ENCODE measurements at places on chromosomes 16 and 17.

DNA sequence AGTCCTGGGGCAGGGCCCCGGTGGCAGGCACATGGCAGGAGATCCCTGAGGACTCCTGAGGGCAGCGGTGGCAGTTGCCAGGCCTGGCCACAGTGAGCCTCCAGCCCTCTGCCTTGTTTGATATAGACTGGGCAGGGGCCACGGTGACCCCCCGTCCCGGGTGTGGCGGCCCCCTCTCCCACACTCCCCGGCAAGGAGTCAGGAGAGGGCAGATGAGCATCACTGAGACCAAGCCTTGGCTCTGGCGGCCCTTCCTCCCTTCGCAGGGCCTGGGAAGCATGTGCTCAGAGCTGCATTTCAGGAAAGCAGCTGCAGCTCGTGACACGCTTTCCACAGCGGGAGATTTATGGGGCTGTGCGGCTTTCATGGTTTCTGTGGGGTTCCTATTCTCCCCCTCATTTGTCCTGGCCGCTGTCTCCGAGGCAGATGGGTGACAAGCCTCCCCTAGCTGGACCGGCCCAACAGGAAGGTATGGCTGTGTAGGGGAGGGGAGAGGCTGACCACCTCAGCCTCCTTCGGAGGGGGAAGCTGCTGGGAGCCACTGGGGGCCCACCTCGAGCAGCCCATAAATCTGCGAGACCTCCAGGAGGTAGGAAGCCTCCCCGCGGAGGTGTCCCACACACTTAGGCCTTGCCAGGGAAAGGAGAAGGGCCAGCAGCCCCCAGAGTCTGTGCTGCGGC is 211.4 kb downstream of the NTN1 start:
- peak; percentile 85 for DNase-seq

- DNase-seq, result peak; percentile 87
These were observed 1.2 kb downstream of the DYNLL2 start for GRCh38 chr17:58084317-58084981.

- peak; percentile 35 for DNase-seq
These were observed 5.6 kb downstream of the GLG1 start for GRCh38 chr16:74601126-74601871.

DNA sequence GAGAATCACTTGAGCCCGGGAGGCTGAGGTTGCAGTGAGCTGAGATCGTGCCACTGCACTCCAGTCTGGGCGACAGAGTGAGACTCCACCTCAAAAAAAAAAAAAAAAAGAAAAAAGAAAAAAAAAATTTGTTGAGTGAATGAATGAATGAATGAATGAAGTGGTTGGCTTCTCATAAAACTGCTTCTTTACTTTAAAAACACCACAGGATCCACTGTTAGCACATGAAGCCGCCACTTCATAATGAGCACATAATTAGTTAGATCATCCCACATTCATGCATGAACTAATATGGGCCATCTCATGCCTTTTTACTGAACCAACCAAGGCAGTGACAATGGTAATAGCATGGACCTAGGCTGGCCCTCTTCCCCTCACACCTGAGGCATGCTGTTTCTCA is 135.0 kb upstream of the XYLT1 start:
- no peak for DNase-seq

GRCh38 chr17:77824780-77825280 is 133.7 kb upstream of the TNRC6C start:
- DNase-seq, result no peak

DNA sequence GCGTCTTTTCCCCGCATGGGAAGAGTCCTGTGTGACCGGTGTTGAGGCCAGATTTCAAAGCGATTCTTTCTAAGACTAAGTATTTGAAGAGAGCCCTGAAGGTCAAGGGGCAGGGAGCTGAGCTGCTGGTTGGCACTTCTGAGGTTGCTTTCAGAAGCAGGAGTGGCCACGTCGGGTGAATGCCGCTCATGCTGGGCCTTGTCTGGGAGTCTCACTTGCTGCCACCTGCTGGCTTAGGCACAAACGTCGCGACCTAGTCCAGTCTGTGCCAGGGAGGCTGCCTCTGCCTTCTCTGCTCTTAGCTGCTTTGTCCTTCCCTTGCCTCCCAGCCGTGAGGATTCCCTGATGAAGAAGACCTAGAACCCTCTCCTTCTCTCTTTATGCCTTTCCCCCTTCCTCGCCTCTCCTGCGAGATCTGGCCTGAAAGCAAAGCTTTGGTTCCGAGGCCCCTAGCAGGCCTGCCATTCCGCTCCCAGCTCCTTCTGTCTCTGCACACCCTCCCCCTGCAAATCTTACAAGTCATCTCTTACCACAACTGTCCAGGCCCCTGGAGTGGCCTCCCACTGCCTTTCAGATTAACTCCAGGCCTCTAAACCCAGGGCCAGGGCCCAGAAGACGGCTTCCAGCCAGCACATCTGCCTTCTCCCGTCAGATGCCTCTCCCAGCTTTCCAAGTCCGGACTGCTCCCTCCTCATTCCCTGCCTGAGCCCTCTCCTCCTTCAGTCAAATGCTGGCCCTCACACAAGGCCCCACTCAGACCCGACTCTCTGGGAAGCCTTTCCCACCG is 11.4 kb downstream of the CTNS start:
- DNase-seq, result peak; percentile 76

GRCh38 chr17:27741971-27742575 is 58.3 kb downstream of the NOS2 start:
- DNase-seq, result no peak

GRCh38 chr16:57048095-57048494 is 44.3 kb upstream of the CPNE2 start:
- DNase-seq, result no peak

GRCh38 chr17:50311483-50311882 is 34.4 kb upstream of the XYLT2 start:
- no peak for DNase-seq

GRCh38 chr17:51046514-51047384 is 73.9 kb downstream of the SPAG9 start:
- DNase-seq, result peak; percentile 35

DNA sequence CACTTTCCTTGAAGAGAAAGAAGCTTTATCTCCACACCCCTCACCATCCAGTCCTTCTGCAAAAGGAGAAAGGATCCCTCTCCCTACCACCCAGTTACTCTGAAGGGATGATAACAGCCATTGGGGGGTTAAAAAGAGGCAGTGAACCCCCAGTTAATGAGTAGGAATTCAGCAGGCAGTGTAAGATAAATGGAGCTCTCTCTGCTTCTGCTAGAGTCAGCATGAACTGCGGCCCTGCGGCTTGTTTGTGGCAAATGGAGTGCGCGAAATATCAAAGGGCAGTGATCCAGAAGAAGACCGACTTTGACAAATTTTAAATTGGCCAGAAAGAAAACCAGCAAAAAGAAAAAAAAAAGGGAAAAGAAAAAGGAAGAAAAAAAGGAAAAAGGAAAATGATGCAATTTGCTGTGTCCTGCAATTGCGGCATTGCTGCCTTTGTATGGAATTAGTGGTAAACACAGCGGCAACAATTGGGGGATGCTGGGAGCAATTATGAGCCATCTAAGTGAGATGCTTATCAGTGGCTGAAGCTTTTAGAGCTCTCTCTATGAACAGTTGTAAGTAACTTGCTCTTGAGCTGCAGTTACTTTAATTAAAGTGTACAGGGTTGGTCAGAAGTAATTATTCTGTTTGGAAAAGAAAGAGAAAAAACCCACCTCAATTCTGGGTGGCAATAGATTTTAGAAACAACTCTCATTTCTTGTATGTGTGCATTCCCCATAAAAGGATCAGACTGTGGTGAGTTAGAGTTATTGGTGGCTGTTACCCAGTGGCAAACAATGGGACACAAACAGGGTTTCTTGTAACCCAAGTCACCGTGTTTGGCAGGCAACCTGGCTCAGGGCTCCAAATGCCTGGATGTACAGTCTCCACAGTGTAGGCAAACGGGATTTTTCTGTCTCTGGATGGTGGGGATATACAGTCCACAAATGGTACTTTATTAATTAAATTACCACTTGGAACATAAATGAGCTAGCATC is 161.3 kb downstream of the AATF start:
- no peak for DNase-seq

DNA sequence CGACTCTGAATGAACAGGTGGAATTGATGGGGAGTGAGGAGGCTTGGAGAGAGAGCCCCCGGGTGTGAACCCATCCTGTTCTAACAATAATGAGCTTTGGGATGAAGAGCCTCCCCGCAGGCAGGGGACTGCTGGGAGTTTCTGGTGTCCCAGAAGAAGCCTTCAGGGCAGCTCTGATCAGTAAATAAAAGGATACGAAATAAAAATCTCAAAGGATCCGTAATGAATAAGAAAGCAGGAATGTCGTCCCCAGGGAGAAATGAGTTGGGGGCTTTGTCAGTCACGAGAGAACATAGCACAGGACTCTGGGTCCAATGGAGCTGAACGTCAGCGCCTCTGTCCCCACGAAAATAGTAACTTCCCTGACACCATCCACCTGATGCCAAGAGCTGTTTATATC is 113.4 kb downstream of the PITPNC1 start:
- no peak for DNase-seq

All from common myeloid progenitor, CD34-positive (primary cell).